Stimulated activated CD8-positive, alpha-beta memory T cell treated with anti-CD3 and anti-CD28 coated beads, Interleukin-4, amount 100 ng/mL, for 24 hours (primary cell): ENCODE measurements at places on chromosomes 2 and 18.

DNA sequence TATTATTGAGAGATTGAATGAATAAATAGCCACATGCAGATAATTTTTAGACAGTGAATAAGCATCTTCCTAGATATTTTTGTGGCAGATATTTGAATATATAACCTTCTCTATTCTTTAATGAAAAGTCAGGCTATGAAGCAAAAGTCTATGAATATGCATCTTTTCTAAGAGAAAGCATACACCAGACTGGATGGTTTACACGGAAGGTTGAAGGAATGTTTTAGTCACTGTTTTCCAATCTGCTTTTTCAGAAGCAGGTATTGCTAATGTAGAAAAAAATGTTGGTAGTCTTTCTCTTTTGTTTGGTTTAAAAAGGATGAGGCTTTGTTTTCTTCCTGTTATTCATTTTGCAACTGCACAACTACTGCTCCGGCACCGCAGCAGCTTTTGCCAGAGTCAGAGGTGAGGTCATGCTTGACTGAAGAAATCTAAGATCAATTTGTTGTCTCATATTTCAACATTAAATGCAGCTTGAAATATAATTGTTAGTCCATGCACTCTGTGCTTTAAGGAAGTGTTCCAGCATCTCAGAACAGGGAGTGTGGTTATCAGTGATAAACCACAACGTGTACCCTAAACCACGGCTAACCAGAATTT, 1540.8 kb upstream of the PIK3C3 start:
- no peak for DNase-seq

DNA sequence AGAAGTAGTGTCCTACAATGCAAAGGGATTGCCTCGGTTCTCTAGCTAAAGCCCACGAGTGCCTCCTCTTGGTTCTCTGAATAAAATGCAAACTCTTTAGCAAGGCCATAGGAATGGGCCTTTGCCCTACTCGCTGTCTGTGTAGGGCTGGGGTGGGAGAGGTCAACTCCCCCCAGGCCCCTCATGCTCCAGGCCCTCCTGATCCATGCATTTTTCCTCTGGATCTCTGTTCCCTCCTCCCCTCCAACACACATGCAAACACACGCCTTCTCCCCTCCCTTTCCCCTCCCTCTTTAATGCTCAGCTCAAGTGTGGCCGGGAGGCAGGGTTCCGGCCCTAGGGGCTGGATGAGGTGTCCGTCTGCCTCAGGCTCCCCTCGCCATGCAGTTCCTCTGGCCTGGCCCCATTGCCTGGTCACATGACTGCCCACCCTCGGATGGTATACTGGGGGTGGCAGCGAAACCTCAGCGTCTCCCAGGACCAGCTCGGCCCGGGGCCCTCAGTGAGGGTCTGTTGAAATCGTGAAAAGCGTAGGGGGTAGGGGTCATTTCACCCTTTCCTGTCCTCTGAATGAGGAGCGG, 14.9 kb upstream of the KLF11 start:
- DNase-seq, result no peak

DNA sequence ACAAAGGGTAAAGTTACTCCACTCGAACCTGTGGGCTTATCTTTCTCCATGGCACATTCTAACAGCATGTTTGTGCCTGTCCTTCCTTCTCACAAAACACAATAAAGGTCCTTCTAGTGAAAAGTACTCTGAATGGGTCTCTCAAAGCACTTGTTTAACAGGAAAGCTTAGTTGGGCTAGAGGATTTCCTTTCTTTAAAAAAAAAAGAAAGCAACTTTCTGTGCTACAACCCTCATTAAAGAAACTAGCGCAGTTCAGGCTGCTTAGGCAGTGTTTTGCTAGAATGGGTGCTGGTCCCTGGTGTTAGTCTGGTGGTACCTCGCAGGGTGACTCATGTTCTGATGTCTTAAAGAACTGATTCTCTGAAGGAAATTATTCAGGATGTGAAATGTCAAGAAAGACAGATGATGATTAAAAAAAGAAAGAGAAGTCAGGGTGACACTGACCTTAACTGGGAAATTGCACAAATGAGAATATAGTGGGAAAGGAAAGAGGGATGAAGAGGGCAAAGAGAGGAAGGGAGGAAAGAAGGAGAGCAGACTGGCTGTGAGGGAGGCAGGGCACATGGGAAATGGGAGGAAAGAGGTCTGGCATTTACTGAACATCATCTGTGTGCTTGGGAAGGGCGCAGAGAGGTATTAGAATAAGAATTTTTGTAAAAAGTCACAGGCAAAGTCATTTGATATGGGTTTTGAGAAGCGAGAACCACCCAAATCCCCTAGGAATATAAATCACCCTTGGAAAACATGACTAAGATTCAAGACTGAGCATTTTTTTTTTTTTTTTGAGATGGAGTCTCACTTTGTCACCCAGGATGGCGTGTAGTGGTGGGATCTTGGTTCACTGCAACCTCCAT, 74.9 kb downstream of the ATP8B1 start:
- DNase-seq, result no peak

DNA sequence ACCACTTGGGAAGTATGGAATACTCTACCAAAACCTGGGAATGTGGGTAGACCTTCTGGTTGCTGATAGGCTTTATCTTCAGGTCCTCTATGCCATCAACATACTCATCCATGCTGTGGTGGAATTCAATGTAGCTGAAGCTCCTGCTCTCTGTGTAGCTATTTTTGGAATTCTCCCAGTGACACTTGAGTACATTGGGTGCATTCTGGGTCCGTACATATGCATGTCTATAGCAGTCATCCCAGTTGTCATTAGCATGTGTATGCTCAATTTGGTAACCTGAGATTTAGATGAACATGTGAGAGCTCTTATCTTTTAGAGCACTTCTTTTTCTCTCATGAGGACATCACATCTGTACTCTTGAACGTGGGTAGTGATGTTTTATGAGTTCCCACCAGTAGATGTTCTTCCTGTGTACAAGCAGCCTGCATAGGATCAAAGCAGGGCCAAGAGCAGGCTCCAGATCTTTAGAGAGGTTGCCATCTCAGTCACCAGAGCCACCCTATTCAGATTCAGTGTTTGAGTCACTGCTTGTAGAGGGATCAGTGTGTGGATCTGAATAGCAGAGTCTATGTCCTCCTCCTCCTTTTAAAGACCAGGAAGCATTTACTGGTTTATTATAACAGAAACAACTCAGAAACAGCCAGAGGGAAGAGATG, 65.9 kb downstream of the MGAT5 start:
- DNase-seq, result no peak
